ENCODE measurements at places on chromosomes 12 and 14.
A peak's percentile ranks its signal among the peaks of the same experiment; 100 is the strongest.

DNA sequence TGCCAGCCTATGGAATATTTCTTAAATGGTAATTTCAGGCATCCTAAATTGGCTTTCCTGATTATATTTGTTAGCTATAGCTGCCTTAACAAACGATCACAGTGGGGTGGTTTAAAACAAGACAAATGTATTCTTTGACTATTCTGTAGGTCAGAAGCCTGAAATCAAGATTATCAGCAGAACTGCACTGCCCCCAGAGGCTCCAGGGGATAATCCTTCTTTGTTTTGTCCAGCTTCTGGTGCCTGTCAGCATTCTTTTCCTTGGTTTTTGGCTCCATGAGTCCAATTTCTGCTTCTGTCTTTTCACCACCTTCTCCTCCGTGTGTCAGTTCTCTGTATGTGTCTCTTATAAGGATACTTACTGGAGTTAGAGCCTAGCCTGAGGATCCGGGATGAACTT, 1282.2 kb upstream of the USP15 start:
- no peak for DNase-seq

DNA sequence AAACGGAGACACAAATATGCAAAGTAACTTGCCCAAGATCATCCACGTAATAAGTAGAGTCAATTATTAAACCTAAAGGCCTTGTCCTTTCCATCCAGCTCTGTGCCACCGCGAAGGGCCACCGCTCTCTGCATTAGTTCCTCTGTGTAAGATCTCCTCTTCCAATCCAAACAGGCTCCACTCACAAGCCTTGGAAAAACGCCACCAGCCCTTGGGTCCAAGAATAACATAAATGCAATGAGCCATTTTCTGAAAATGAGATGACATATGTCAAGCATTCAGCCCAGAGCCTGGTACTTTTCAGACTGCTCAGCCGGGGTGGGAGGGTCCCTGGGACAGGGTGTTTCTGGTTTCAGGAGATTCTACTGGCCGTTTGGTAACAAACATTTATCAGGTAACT, 30.0 kb downstream of the DGLUCY start:
- no peak for DNase-seq

DNA sequence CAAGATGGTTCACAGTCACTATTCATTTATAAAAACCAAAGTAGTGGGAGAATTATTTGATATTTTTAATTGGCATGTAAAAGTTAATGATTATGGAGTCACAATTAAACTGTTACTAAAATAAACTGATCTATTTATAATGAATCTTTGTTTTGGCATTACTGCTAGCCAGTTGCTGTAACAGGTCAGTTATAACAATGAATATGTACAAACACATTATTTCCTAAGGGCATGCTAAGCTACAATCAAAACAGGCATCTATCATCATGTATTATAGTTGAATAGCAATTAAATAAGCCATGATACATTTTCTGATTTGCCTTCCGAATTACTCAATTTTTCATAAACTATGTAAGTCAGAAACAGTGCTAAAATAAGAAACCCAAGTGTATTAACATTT, 518.3 kb downstream of the SLC16A7 start:
- DNase-seq, result no peak

GRCh38 chr12:34377243-34378035, 355.1 kb downstream of the ALG10 start:
- DNase-seq, result no peak

DNA sequence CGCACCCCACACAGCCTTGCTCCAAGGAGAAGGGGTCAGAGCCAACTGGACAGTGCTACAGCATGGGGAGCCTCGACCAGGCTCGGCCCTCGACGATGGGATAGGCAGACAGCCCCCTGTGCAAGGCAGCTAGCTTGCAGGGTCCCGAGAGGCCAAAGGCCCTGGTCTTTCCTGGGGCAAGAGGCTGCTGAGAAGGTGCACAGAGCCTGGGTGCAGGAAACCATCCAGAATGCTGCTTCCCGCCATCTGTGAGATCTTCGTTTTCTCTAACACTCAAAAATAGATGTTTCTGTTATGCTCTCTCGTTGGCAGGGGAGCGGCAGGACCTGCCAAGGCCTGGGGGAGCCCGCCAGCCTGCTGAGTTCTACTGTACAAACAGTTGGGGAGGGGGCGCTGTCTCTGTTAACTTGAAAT, 168.0 kb upstream of the RTL1 start:
- no peak for DNase-seq

DNA sequence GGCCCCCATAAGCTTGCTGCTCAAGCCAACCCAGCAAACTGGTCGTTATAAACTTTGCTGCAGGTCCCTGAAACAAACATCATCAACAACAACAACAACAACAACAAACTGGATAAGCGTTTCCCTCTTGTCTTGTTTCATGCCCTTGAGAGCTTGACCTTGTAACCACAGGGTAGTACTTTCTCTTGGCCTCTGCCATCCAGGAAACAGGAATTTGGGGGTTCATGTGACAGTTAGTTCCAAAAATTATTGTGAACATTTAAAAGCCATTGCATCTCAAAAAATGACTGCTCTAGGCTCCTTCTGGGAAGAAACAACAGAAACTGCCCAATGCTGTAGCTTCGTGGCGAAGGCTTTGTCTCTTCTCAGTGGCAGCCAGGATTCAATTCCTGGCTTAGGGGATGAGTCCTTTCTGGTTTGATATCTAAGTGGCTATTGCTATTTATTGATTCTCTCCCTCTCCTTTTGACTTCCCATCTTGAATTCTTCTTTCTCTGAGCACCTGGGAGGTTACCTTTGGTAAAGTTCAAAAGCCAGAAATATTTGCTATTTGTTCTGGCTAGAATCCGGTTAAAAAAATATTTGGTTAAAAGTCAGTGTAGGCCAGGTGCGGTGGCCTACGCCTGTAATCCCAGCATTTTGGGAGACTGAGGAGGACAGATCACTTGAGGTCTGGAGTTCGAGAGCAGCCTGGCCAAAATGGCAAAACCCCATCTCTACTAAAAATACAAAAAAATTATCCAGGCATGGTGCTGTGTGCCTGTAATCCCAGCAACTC, 52.0 kb upstream of the CPM start:
- no peak for DNase-seq

DNA sequence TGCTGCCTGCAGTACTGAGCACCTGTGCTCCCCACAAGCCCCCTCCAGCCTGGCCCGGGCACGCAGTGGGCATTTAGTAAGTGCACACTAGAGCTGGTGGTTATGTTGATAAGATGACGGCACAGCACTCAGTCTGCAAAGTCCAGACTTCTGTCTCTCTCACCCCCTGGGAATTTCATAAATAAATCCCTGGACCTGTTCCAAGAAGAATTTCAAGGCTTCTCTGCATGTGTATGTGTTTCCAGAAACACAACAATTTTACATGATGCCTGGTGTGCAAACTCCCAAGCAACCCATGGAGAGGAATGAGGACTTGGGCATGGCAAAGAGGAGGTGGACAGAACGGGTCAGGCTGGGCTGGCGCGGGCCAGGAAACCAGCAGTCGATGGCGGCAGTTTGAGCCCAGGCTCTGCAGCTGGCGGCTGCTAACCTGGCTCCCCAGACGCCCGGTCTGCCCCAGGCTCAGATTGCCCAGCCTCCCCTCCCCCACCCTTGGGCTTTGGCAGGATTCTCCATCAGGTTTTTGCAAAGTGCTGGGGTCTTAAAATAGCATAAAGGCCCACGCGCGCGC, 10.4 kb upstream of the ACVR1B start:
- no peak for DNase-seq

DNA sequence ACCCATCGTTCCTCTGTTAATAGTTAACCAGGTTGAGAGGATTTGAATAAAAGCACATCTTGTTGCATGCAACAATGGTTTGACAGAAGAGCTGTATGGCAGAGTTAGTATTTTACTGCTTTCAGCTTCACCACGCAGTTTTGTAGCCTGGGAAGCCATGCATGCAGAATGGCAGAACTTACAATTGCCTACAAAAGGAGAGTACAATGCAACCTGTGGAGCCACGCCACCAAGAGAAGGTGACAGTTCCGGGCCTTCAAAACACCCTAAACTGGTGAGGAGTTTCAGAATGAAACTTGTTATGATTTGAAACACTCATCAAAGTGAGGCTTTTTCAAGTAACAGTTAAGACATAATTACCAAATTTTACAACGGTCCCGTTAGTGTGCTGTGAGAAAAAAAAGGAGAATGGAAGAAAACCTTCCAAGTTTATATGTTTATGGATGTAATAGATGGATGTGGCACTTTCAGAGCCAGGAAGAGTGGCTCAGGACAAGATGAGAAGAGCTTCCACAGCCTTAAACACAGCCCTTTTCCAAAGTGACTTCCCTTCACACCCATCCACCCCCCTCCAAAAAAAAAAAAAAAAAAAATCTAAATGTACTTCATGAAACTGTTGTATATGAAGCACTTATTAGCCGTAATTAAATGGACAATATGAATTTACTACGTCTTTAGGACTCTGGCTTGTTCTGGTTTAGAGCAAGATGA, 158.7 kb downstream of the EGLN3 start:
- DNase-seq, result no peak

GRCh38 chr14:50741567-50741966, 73.5 kb upstream of the SAV1 start:
- no peak for DNase-seq

GRCh38 chr14:50059763-50060616, 56.4 kb downstream of the VCPKMT start:
- DNase-seq, result no peak

DNA sequence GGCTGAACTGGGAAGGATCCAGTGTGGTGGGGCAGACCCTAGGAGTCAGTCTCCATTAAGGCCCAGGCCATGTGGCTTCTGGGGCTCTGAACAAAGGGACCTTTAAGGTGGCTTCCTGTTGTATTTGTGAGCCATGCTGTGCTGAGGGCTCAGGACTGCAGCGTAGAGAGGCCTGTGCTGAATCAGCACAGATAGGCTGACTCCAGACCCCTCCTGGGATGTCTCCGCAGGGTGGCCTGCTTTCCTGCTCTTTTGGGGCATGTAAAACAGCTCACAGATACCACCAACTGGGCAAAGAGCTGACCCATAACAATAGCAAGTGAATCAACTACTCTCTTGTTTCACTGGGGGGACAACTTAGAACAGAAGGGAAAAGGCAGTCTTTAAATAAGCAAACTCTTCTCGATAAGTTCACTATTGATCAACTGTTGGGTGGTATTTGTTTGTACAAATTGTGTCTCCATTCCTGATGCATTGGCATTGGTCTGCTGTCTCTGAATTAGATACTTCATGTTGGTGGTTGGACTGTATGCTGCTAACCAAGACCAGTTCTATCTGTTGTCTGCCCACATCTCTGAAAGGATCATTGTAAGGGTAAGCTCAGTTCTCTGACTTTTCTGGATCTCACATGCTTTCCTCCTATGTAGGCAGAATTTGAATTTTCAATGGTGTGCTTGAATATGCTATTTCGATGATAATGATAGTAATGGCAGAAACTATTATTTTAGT, 71.8 kb downstream of the MYRFL start:
- DNase-seq, result no peak

- no peak for DNase-seq
Measured at GRCh38 chr12:105393587-105393986, 63.1 kb downstream of the C12orf75 start.

DNA sequence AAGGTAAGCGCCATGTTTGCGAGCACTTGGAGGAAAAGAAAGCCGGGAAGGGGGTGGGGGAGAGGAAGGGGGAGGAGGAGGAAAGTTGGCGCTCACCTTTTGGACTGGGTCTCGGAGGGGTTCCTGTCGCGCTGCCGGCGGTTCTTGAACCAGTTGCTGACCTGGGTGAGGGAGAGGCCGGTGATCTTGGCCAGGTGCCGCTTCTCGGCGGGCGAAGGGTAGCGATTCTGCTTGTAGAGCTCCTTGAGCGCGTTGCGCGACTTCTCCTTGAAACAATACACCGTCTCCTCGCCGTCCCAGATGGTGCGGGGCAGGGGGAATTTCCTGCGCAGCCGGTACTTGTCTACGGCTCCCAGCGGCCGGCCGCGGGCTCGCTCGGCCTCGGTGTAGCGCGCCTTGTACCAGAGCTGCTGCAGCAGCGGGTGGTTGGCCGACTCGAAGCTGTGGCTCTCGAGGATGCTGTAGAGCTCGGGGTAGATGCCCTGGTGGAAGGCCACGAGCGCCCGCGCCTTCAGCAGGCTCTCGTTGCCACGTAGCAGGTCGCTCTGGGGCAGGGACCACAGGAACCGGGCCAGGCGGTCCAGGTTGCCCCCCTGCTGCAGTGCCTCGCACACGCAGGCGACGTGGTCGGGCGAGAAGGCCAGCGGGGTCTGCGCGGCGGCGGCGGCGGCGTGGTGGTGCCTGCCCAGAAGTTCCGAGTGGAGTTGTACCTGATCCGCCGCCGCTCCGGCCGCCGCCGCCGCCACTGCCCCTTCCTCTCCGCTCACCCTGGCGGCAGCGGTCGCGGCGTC, 840 bp downstream of the SIX4 start:
- no peak for DNase-seq

DNA sequence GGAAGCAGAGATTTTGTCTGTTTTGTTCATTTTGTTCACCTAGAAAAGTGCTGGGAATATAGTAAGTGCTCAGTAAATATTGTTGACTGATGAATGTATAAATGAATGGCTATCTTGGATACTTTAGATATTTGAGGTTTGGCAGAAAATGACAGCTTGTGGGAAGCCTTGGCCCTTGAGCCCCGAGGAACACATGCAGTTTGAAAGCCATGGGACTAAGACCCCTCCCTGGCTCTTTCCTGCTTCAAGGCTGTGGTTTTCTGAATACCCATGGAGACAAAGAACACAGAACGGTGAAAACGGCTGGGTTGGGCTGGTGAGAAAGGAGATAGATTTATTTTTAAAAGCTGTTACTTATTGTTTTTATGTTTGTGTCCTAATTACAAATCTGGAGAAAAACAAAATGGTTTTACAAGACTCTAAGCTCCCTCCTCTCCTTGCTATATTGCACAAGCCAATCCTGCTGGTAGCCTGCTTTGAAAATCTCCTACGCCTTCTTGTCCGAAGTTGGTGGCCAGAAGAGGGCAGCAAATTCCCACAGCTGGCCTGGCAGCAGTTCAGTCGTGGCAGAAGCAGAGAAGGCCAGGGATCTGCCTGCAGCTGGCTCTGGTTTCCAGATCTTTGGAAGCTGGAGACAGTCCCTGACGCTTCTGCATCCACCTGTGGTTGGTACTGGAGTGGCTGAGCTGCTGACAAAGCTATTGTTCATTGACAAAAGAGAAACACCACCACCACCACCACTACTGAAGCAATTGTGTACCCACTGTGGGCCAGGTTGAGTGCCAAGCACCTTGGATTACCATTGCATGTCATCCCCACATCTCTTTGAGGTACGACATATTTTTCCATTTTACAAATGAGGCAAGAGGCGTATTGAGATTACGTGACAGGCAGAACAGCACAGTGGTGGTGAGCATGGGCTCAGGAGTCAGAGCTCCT, 5.2 kb upstream of the KRT85 start:
- DNase-seq, result peak; percentile 40

- no peak for DNase-seq
Measured at GRCh38 chr12:3380200-3381043, 110.6 kb upstream of the PRMT8 start.

DNA sequence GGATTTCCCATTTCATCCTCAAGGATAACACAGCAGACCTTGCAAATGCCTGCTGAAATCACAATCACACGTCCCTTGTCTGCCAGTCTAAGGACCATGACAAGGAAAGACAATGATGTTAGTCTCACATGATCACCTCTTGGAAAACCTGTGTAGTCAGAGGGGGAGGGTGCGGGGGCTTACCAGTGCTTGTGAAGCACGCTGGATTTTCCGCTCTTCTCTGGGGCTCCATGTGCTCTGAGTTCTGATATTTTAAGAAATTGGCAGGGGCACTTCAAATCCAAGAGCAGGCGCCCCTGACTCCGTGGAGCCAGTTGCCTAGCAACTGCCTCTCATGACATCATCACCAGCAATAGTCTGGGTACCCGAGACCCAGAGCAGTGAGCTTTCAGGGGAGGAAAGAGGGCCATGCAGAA, 200.9 kb upstream of the C14orf180 start:
- DNase-seq, result no peak

- DNase-seq, result peak; percentile 49
Measured at GRCh38 chr12:54935235-54935951, 49.2 kb downstream of the TESPA1 start.

GRCh38 chr12:117342682-117343081, 18.7 kb downstream of the NOS1 start:
- peak; percentile 8 for DNase-seq

Measured in Jurkat, Clone E6-1 (cell line).